ENCODE measurements at places on chromosomes 4 and X.

DNA sequence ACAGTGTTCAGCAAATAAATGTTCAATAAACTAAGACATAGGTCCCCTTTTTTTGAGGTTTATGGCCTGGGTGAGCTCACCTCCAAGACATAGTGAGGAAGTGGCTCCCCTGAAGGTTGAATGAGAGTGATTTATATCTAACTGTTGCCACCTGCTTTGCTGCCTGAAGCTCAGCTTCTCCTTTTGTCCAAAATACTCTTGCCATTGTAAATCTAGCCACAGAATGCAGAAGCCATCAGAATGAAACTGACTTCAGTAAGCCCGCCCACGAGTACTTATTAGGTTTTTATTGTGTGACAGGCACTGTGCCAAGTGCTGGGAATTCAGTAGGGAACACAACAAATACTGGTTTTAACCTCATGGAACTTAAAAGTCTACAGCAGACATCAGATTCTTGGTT, 18.0 kb downstream of the SPINK2 start:
- no peak for DNase-seq

- no peak for DNase-seq
These were observed 51.0 kb downstream of the KDR start for GRCh38 chr4:55074386-55074785.

- DNase-seq = no peak
These were observed 168.5 kb upstream of the SH3RF1 start for GRCh38 chr4:169439244-169439643.

GRCh38 chr4:54587107-54587891, 70.5 kb upstream of the KIT start:
- no peak for DNase-seq

- DNase-seq = no peak
These were observed 6.2 kb downstream of the RTL5 start for GRCh38 chrX:72125331-72126047.

DNA sequence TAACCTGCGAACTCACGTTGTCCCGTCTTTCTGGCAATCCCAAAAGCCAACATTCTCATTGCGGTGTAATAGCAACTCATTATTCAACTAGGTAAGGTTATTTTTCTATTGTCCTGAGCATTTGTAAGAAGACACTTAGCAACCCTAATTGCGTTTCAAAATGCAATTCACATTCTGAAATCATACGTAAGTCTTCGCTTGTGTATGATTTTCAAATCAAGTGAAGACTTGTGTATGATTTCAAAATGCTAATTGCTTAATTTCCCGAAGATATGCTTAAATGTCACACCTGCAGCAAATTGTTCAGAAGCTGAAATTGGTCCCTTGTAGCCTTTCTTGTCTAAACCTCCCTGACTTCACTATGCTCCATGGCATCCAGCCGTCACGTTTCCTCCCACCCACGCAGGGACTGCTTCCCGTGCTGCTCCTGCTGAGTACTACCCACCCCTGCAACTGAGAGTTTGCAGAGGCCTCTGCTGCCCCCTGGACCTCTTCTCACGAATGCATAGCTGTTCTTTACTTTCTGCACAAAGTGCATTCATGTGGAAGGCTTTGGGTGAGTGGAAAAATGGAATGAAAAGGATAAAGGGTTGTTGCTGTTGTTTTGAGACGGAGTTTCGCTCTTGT, 40.8 kb upstream of the CLDN24 start:
- DNase-seq = no peak

GRCh38 chrX:44071070-44071645, 98.0 kb upstream of the NDP start:
- DNase-seq = no peak

- DNase-seq = no peak
These were observed 101.4 kb downstream of the PPARGC1A start for GRCh38 chr4:23788460-23788859.

DNA sequence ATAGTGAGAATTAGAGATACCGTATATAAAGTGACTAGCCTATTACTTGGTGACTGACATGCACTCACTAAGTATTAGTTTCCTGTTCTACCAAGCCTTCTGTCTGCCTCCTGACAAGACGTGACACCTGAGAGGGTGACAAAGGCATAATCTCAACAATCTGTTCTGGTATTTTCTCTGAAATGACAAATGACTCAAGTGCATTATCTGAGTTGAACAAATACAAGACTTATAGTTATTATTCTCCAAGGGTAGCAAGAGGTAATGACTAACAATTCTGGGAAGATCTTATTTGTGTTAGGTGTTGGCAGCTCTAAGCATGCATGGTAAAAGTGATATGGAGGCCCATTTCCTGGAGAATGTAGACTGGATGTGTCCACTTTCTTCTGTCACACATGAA, 60.6 kb downstream of the SYTL5 start:
- no peak for DNase-seq

GRCh38 chr4:4866124-4866865, 6.8 kb downstream of the MSX1 start:
- no peak for DNase-seq

- peak; percentile 61 for DNase-seq
These were observed 586 bp downstream of the BCAP31 start for GRCh38 chrX:153723351-153724251.

- no peak for DNase-seq
These were observed 38.5 kb upstream of the KLF3 start for GRCh38 chr4:38625508-38625907.

- DNase-seq = no peak
These were observed 4.0 kb upstream of the SLC49A3 start for GRCh38 chr4:692771-693554.

DNA sequence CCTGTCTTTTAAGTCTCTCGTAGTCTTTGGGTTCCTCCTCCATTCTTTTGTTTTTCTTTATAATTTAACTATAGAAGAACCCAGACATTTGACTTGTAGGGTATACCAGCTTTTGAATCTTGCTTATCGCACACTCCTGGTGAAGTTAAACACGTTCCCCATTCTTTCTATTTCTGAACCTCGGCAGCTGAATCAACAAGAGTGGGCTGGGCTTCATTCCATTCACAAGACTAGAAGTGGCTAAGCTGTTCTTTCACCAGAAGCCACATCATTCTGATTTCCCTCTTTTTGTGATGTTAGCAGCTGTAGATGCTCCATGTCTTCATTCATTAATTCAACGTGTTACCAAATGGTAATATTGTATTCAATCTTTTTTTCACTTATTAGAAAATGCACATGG, 167.9 kb downstream of the CORIN start:
- DNase-seq = no peak

DNA sequence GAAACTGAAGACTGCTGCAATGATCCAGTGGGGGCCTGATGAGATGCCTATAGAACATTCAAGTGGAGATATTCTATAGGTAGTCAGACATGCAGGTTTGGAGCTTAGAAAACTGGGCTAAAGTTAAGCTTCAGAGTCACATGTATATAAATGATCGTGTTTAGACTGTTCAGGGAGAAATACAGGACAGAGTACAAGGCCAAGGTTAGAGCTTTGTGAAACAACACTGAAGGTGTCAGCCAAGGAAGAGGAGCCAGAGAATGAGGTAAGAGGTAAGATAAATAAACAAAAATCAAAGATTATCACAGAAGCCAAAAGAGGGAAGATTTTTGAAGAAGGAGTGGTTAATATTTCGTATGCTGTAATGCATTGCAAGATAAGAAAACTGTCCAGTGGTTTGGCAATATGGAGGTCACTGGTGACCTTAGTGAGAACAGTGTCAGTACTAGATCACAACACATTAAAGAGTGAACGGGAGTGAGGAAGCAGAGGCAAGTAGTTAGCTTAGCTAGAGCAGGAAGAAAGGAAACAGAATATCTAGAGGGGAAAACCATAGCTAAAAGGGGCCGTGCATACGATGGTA, 58.0 kb upstream of the KLHL13 start:
- DNase-seq = no peak

DNA sequence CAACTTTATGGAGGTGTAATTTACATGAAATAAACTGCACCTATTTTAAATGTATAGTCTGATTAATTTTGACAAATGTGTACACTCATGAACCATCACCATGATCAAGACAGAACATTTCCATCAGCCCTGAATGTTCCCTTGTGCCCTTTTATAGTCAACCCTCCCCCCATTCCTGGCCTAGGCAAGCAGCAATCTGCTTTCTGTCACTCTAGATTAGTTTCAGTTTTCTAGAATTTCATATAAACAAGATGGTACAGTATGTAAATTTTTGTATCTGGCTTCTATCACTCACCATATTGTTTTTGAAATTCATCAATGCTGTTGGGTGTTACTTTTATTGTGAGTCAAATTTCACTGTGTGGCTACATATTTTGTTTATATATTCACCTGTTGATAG, 234.2 kb upstream of the RPS6KA3 start:
- DNase-seq = no peak

GRCh38 chrX:152798945-152799344, 29.5 kb upstream of the MAGEA6 start:
- no peak for DNase-seq

GRCh38 chrX:97672608-97673007, 788.9 kb downstream of the RPA4 start:
- DNase-seq = no peak

DNA sequence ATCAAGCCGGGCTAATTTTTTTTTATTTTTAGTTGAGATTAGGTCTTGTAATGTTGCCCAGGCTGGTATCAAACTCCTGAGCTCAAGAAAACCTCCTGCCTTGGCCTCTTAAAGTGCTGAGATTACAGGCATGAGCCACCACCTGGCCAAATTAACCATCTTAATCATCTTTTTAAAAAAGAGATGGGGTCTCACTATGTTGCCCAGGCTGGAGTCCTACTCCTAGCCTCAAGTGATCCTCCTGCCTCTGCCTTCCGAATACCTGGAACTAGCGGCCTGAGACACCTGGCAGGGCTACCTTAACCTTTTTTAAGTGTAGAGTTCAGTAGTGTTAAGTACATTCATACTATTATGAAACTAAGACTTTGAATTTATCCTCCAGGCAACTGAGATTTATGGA, 1.7 kb upstream of the RPS3A start:
- DNase-seq = no peak

DNA sequence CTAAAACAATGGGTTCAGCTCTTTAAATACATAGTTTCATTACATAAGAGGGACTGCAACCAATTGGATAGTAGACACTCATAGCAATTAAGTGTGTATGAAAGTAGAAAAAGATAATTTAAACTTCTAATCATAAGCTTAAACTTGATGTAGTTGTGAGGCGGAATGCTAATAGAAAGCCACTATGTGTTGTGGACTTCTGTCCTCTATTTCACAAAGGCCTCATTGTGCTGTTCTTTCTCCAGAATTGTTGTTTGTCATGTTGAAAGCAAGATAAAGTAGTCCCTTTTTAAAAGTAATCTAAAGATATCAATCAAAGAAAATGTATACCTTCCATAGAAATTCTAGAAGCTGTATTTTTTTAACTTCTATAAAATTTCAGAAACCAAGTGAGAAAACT, 329.4 kb downstream of the KLHL4 start:
- no peak for DNase-seq

DNA sequence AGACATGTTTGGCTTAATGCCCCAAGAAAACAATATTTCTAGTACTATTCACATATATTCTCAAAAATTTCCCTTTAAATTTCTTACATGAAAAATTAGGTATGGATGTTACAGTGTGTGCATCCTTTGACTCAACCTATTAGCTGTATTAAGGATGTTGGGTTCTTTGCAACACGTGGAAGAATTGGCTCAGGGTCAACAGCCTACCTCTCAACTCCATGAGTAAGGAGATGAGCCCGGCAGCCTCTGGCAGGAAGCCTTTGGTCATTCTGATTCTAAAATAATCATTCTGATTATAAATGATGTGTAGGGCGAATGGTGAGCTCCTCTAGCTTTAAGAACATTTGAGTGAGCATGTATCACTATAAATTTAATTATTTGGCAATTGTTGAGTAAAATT, 148.0 kb upstream of the WDFY3 start:
- DNase-seq = no peak

DNA sequence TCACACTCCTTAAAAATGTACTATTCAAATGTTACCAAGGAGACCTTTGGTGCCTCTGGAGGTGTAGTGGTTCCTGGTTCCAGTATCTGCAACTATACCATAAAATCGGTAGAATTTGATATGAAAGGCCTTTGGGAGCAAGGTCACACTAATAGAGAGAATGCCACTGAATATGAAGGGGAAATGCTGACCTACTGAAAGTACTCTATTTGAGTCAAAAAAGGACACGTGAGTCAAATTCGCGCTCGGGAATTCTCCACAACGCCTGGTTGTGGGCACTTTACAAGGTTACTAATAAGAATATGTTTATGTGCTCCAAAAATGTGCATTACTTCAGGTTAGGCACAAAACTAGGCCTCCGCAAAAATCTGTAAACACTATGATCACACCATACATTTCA, 39.5 kb upstream of the RELL1 start:
- no peak for DNase-seq

DNA sequence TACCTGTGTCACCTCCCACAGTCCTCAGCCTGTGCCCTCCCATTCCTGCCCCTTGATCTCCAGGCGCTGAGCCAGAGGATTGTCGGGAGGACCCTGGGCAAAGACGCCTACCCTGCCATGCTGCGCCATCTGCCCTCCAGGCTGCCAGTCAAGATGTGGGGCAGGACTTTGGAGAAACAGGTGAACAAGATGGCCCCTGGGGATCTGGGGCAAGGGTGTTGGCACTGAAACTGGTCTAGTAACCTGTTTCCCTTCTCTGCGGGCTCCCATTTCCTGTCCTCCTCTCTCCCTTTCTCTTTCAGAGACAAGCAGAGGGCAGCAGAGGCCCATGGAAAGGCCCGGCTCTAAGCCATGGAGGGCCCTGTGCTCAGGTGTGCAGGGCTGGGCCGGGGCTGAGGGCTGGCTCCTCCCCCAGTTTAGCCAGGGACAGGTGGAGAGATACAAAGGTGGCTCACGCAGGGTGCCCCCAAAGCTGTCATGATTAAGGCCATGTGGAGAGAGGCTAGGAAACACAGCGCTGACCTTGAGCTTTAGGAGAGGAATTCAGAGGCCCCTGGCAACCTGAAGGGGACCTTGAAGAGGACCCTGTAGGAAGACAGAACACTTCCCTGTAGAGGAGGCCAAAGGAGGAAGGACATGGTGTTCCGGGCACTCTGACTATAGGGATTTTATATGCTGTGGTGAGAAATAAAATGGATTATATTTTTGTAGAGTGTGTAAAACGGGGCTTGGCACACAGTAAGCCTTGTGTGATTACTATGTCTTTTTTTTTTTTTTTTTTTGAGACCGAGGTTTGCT, at the start of gene GLOD5:
Gene GLOD5 (plus strand): TSS at position 74 of the 798 bp plus-strand sequence. CDS start 44 bp downstream, at position 118.
- DNase-seq = no peak

DNA sequence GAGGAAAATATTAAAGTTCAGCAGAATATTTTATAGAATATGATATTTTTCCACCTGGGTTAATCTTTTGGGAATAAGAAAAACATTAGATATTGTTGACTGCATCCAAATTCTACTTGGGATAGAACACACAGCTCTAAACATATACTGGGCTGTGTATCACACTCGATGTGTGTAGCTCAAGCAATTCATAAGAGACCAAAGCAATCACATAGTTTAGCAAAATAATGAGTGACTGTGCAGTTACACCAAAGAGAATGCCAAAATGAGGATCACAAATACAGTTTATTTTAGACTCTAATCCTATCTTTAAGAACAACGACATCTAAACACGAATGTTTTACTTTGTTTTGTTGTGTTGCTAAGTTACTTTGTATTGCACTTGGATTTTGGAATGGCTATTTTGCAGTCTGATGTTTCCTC, 101.2 kb downstream of the CBR4 start:
- no peak for DNase-seq
